T follicular helper cell (primary cell): ENCODE measurements at places on chromosomes 6 and 20.

DNA sequence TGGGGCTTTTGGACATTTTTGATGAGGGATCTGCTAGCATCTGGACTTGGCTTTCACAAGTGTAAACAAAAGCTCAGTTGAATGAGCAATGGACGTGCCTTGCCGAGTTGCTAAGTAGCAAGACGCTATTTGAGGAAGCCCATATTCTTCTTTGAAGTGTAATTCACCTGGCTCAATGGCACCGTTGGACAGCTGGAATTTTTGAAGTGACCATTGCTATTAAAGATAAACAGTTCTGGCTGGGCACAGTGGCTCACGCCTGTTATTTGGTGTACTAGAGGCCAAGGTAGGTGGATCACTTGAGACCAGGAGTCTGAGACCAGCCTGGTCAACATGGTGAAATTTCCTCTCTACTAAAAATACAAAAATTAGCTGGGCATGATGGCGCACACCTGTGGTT, 88.8 kb upstream of the SOX4 start:
- no peak for DNase-seq

- no peak for DNase-seq
Observed at GRCh38 chr6:41352907-41353306, 17.5 kb downstream of the NCR2 start.

DNA sequence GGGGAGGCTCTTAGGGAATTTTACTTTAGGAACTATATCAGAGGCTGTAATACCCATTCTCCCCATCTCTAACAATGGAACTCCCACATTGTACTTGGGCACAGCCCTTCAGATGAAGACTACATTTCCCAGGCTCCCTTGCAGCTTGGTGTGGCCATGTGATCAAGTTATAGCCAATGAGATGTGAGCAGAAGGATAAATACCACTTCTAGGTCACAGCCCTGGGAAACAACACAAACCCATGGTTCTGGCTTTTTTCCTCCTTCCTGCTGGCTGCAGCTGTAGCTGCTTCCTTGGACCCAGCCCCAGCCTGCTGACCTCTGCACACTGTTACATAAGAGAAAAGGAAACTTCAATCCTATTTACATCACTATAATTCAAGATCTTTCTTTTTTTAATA, 445.9 kb upstream of the JARID2 start:
- no peak for DNase-seq

- DNase-seq = no peak
Observed at GRCh38 chr20:64044484-64045247, 4.8 kb downstream of the SOX18 start.

GRCh38 chr20:3068986-3069900, 2.2 kb upstream of the OXT start:
- DNase-seq = peak; percentile 31

GRCh38 chr6:55963301-55963700, 87.9 kb upstream of the BMP5 start:
- no peak for DNase-seq

DNA sequence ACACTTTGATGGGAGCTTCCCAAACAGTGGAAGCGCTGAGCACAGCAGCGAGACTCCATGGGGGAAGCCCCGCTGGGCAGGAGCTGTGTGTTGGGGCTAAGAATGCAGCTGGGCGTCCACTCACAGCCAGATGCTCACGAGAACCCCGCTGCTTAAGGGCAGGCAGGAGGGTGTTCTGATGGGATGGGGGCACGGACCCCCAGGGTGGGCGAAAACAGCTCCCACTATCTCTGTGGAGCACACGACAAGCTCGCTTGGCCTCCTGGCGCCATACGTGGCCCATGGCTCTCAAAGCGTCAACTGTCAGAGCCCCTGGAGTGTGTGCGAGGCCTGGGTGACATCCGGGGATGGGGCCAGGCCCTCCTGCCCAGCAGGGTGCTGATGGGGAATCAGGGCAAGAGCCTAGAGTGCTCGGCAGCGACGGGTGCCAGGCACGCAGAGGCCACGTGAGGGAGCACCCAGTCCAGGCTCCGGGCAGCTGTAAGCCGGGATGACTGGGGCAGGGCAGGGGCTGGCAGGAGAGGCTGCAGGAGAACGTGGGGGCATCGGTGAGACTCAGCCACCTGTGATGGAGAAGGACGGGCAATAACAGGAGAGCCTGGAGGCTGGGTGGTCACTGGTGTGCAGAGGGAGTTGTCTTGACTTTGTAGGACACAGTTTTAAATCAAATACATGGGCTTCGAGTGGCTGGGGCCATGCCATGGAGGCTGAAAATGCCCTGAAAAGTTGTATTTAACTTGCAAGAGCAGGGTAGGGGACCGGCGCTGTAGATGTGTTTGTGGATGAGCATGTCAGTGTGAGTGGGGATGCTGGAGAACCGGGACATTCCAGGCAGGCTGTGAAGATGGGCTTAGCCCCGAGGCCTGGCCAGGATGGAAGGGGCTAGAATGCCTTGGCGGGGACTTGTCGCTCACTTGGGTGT, 27.3 kb downstream of the PYGB start:
- DNase-seq = no peak

DNA sequence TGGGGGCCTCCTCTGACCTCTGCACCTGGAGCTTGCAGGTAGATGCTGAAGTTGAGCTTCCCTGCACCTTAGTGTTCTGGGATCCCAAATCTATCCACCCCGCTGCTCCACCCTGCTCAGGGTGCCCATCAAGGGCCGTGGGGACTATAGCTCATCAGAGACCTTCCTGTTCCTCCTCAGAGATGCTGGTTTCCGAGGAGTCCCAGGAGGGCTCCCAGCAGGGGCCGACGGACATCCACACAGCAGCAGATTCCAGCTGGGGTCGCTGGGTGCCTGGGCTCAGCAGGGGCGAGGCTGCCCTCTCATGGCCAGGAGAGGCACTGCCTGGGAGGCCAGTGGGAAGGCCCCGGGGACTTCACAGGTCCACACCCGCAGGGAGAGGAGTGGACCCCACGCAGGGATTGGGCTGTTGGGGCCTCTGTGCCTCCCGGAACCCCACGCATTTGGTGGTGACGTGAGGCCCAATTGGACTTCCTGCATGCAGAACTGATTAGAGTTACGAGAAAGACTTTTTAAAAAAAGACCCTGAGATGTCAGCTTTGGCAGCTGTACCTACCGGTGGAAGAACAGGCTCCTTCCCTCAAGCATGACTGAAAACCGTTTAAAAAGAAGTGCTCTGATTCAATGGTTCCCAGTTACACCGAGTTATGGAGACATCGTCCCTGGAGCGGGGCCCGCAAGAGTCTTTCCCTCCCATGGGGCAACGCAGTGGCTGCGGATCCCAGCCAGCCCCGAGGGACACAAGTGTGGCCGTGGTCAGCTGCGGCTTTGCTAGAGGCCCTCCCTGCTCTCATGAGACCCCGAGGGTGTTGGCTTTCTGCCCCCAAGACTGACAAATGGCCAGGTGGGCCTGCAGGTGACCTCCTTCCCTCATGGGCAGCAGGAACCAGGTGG, 25.3 kb upstream of the SLCO4A1 start:
- DNase-seq = peak; percentile 47

- DNase-seq = no peak
Observed at GRCh38 chr6:26088344-26088743, 1.1 kb downstream of the HFE start.

- DNase-seq = no peak
Observed at GRCh38 chr6:89144354-89144906, 1.4 kb upstream of the PM20D2 start.

DNA sequence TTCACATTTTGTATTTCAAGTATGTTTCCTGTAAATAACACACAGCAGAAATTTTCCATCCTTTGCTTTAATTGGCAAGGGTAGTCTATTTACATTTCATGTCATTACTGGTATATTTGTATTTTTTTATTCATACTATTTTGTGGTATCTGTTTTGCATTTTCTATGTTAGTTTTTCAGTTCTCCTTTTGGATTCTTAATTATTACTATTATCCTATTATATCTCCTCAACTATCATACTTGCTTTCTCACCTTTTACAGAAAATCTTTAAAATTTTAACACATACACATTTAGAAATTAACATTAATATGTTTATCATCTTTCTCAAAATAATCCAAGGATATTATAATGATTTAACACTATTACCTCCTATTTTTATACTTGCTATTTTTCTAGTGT, 918.3 kb upstream of the MAP3K7 start:
- no peak for DNase-seq

GRCh38 chr6:90425161-90425641, 128.6 kb upstream of the BACH2 start:
- DNase-seq = no peak

GRCh38 chr6:81023709-81024108, 728.8 kb downstream of the TENT5A start:
- no peak for DNase-seq

GRCh38 chr20:312067-312466, 13.3 kb upstream of the SOX12 start:
- DNase-seq = no peak

DNA sequence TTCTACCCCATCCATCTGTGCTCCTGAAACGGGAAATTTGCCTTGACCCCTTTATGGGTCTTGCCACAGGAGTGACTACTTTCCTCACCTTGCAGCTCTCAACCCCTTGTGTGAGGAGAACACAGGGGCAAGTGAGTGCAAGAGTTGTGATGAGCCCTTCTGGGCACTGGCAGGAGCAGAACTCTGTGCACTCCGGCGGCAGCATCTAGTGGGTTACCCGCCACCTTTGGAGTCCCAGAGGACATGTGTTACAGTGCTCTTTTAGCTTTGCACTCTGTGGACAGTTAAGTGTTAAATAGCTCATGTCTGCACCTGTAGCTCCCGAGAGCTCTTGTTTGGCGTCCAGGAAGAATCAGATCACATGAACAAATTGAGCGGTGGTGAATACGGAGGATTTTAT, 940.2 kb downstream of the GRIK2 start:
- no peak for DNase-seq

GRCh38 chr6:129133770-129134192, 250.8 kb downstream of the LAMA2 start:
- DNase-seq = no peak

DNA sequence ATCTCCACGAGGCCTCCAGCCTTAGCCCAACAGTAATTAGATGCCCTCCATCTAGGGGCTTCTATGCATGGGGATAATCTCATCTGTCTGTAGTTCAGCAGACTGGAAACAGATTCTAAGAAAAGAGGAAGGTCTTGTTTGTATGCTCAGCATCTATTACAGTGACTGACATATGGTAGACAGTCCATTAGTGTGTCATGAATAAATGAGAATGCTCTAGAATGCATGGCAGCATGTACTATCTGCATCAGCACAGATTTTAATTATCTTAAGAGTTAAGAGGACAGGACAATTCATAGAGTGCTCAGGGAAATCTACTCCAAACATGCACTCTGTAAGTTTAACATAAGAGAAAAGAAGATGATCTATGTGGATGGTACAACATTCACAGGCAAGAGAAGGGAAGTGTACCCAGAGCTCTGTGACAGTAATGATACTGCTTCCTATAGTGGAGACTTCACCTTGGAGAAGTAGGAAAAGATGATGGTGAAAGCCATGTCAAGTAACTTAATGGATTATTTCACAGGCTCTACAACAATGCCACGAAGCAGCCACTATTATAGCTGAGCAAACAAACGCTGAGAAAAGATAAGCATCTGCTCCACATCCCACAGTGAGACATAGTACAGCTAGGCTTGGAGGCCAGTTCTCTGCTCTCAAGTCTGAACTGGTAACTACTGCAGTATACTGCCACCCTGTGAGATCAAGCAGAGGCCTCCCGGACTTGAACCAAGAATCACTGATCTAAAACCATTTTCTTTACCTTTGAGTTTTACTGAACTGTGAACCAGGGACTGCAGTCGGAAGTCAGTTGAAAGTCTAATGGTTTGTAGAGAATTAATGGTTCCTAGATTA, 309.2 kb upstream of the SPTLC3 start:
- DNase-seq = no peak

- no peak for DNase-seq
Observed at GRCh38 chr6:63926258-63926780, 290.7 kb downstream of the PHF3 start.

DNA sequence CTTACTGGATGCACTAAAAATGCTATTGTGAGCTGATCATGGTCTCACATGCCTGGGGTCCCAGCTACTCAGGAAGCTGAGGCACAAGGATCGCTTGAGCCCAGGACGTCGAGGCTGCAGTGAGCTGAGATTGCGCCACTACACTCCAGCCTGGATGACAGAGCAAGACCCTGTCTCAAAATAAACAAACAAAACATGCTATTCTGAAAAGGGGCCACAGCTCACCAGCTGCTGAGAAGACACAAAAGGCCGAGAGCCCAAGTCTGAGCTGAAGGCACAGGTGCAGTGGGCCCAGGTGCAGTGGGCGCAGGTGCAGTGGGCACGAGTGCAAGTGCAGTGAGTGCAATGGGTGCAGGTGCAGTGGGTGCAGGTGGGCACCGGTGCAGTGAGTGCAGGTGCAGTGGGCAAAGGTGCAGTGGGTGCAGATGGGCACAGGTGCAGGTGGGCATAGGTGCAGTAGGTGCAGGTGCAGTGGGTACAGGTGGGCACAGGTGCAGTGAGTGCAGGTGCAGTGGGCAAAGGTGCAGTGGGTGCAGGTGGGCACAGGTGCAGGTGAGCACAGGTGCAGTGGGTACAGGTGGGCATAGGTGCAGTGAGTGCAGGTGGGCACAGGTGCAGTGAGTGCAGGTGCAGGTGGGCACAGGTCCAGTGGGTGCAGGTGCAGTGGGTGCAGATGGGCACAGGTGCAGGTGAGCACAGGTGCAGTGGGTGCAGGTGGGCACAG, 16.0 kb downstream of the ZBTB46 start:
- DNase-seq = no peak

- no peak for DNase-seq
Observed at GRCh38 chr6:164184410-164184809, 769.9 kb downstream of the QKI start.

DNA sequence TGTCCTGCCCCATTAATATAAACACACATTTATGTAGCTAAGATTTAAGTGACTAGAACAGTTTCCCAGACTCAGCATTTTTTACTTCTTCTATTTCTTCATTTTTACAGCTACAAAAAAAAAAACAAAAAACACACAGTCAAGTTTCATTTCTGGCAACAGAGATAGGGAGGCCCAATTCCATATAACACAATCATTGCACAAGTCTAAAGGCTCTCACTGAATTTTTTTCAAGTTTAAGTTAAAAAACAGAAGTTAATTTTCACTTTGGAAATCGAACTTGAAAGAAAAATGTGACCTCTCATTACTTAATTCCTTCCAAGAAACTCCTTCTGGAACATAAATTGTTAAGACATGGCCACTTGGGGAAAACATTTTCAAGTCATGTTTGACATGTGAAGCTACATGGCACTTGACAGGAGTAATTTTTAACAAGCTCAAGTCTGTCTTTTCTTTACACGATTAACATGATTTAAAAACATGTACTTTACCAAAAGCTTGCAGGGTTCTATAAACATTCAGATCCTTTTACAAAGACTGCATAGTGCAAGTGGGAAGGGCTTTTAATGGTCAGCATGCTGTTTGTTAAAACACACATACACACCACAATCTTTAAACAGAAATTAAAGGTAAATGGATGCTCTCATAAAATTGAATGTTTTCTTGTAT, 100.1 kb upstream of the CCDC28A start:
- DNase-seq = no peak

DNA sequence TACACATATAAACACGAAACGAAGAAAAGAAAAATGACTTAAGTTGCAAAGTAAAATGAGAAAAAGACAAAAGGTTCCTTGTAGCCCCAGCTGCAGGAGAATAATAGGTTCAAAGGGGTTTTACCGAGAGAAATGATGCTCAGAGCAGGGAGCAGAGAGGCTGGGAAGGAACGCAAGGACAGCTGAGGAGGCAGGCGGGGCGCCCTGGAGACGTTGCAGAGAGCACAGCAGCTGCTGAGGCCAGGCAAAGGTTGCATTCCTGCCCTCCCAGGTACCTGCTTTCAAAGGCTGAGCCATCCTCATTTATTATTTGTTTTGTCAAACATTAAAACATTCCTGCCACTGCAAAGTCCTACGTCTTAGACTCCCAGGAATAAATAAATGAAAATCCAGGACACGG, 16.2 kb upstream of the VAPB start:
- DNase-seq = no peak
